Activated CD4-positive, alpha-beta T cell treated with anti-CD3 and anti-CD28 coated beads, Interleukin-2, amount 50 U/mL, for 4 hours (primary cell): ENCODE measurements at places on chromosomes 3 and 15.

GRCh38 chr3:15479400-15480224 is 41.9 kb downstream of the COLQ start:
- no peak for DNase-seq

- DNase-seq = peak; percentile 11
Measured at GRCh38 chr15:47196048-47196447, 521.3 kb upstream of the SEMA6D start.

DNA sequence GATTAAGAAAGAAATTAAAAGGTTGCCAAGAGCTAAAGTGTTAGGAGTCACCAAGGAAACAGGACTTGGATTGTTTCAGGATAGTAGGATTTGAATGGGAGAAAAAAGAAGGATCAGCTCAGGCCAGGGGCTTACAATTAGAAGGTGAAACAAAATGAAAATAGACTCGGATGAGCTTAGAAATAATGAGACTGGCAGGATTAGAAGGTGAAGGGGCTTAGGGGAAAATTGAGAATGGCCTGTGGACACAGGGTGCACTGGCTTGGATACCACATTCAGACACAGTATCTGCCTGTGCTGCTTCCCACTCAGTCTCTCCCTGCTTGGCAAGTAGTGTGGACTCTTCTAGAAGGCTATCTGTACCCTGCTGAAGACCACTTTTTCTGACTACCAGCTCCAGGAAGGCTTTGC is 206.1 kb upstream of the ATP10A start:
- DNase-seq = no peak

- no peak for DNase-seq
Measured at GRCh38 chr3:188979248-188979647, 192.5 kb upstream of the TPRG1 start.

DNA sequence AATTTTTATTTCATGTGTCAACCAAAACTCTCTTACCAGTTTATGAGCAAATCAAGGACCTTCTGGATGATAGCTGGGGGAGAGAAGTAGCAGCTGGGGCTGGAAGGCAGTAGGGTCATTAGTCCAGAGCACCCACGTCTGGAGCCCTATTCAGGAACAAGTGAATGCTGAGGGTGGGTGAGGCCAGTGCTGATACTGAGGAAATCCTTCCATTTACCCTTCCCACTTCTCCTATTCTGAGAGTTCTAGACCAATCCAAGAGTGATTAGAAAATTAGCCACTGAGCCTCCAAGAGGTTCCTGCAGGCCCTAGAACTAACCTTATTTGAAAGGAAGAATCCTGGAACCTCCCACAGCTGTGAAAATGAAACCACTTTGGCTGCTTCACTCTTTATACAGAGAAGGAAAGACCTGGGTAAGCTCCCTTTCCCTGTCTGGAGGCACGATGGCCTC is 46.2 kb upstream of the VILL start:
- DNase-seq = no peak

DNA sequence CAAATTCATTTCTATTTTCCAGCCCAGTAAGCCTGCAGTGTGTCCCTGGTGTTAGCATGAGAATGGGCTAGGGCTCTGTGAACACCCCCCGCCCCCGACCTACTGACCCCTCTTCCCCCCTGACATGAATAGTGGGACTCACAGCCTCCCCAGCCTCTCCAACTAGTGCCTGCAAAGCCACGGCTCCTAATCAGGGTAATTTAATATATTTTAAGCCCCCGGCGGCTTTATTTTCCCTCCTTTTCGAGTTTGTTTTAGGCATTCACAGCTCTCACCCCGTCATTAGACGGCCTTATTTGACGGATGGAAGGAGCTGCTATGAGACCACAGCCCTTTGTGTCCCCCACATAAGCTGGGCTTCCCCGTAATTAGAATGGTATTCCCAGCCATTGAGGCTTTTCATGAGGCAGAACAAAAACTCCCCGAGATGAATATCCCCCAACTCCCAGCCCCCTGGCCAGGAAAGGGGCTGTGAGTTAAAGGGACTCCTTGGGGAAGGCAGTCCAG is 78.3 kb upstream of the POLG start:
- DNase-seq = no peak

- no peak for DNase-seq
Measured at GRCh38 chr15:66249605-66250174, 3.9 kb downstream of the MEGF11 start.

DNA sequence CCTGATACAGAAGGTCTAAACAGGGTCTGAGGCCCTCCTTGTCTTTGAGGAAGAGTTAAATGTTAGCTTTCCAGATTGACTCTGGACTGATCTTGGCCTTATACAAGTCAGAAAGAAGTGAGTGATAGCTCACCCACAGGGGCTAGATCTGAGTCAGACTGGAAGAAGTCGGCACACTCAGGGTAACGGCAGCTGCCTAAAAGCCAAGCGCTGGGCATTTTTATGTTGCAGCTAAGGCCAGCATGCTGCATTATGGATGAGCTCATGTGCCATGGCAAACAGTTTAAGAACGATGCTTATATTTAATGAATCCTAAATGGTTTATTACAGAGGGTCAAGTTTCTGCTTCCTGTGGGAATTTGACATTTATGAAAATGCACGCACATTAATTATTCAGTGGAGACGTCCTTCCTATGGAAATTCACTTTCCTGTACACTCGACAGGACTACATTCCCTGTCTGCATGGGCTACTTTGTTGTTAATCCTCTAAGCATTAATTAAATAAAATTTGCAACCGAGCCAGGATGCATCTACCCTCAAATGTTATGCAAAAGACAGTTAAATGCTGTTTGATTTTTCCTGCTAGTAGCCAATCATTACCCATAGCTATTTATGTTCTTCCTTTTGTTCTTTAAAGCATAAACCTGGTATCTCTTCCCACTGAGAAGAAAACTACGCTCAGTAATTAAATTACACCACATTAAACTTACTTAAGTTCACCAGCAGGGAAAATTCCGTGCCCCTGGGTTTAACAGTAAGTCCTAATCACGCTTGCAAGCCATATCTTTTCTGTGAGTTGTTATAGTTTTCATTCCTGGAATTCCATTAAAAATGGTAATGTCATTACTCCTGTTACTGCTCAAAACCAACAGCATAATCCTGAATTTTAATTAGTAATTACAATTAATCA is 762.7 kb upstream of the CFAP20DC start:
- no peak for DNase-seq

DNA sequence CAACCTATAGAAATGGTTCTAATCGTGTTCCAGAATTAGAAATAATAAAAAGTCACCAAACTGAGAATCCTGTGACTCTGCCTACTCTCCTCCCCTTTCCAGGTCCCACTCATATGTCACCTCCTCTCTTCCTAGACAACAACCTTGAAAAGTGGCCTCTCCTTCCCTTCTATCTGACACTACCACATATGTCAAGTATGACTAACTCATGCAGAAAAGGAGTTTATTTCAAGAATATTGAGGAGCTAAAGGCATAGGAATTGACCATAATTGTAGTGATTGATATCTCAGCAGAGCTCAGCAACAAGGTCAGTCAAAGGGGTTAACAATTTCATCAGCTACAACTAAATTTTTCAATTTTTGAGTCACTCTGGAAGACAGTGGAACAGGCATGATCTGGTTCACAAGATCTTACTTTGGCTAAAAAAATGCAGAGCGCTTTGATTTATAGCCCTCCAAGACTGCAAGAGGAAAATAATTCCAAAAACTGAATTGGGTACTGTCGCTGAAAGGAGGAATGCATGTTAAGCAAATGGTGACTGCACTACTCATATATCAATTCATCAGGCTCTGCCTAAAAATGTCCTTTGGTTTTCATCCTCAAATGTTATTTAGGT is 160.6 kb upstream of the ARHGEF26 start:
- DNase-seq = no peak

GRCh38 chr15:71447328-71448250 is 332.3 kb downstream of the THSD4 start:
- DNase-seq = no peak

- DNase-seq = no peak
Measured at GRCh38 chr15:36798366-36798765, 218.9 kb downstream of the CDIN1 start.

- DNase-seq = no peak
Measured at GRCh38 chr15:62977952-62978811, 64.4 kb upstream of the TPM1 start.

DNA sequence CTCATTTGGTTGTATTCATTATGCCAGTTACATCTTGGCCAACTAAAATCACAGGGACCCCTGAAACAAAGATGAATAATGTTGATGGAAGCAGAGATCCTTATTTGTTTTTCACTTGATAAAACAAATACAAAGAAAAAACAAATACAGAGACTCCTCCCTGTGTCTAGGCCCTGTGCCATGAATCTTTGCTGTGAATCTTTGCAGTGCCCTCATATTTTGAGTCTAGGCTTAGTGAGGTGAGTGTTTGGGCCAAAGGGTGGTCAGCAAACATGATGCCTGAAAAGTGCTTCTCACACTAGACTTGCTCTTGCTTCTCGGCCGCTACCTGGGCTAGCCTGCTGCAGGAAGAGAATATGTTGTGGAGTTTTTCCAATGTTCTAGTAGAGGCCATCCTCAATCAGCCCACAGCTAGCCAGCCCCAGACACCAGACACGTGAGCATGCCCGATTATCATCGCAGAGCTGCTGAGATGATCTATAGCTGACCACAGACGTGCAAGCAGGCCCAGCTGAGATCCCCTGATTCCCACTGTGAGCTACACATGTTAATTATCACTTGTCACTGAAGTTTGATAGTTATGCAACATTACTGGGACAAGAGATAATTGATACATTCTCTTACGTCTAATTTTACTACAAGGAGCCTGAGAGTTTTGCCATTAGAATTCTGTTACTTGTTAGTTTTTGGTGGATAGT is 191.4 kb downstream of the THRB start:
- DNase-seq = no peak

DNA sequence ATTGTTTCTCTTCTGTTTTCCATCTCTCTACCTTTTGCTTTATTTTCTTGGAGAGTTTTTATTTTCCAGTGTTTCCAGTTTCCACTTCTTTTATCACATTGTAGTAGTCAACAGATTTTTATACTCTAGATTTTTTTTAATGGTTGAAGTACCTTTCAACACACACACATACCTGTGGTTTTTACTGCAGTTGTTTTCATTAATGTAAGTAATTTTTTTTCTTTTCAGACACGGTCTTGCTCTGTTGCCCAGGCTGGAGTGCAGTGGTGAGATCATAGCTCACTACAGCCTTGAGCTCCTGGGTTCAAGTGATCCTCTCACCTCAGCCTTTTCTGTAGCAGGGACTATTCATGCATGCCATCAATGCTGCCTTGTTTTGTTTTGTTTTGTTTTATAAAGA is 472.5 kb upstream of the SGO1 start:
- no peak for DNase-seq

DNA sequence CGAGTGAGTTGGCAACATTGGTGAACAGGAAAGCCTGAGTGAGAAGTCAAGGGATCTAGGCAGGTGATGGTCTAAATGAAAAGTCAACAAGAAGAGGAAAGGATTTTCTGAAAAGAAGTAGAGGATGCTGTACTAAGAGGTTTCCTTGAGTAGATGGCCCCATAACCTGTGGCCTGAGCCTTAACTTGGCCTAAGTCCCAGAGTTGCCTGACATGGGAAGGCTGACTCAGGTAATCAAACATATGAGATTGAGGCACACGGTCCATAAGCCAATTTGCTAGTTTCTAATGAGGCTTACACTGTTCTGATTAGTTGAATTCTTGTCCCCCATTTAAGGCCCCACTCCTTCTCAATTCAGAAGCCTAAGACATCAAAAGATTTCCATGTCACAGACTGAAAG is 262.5 kb upstream of the LMCD1 start:
- DNase-seq = no peak

DNA sequence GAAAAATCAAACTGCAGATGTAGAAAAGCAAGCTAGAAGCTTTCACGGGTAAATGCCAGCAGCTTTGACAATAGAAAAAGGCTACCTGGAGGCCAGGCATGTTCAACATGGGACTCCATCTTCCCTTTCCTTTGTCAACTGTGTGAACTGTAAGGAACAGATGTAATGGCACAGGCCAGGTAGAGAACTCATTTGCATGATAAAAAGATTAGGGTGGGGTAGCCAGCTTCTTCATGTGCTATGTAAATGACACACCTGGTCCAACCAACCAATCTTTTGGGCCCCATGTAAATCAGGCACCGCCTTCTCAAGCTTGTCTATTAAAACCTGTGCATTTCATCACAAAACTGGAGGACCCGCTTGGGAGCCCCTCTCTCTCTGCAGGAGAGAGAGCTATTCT is 686.5 kb upstream of the GOLIM4 start:
- DNase-seq = no peak

GRCh38 chr3:108511490-108511889 is 1.1 kb upstream of the MYH15 start:
- no peak for DNase-seq

DNA sequence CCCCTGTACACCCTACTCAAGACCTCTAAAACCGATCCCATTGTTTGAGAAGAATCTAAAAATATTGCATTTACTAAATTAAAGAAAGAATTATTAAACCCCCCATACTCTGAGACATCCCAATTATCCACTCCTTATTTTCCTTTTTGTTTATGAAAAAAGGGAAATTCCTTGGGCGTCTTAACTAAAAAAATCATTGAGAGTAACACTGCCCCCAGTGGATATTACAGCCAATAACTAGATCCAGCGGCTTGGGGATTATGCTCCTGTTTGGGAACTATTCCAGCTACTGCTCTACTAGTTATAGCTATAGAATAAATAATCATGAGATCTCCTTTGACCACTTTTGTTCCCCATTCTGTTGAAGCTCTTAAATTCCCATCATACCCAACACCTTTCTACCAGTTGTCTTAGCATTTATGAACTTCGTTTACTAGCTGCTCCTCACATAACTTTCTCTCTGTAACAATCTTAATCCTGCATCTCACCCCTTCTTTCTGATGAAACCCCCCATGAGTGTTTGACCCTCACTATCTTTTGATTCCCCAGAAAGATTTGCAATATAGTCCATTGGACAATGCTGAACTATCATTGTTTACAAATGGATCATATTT is 12.7 kb upstream of the CFAP91 start:
- no peak for DNase-seq

- no peak for DNase-seq
Measured at GRCh38 chr3:70360979-70361760, 48.7 kb upstream of the MDFIC2 start.

GRCh38 chr3:151445273-151446001 is 15.4 kb downstream of the IGSF10 start:
- no peak for DNase-seq

DNA sequence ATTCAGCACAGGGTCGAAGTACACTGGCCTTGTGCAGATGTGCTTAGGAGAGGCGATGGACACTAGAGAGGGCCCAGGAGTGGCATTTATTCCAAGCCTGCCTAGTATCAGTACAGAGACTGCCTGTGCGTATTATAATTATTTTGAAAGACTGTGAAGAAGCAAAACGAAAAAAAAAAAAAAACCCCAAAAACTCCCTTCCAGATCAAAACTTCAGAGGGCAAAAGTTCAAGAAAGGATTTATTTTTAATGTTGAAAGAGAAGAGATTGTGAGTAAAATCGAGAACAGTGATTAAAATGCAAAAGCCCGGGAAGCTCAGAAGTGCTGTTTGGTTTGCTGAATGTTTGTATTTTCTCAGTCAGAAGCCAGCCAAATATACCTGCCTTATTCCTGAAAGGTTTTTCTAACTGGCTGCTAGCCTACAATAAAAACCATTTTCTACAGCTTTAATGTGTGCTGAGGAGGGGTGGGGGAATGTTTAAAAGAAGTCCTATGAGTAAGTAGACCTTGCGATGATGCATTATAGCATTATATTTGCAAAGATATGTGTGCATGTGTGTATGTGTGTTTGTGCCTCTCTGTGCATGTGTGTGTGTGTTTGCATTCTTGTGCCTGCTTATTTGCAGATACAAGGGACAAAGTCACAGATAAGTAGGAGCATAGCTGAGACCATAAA is 19.3 kb upstream of the LZTFL1 start:
- no peak for DNase-seq
